ENCODE measurements at places on chromosomes 5 and 9.

DNA sequence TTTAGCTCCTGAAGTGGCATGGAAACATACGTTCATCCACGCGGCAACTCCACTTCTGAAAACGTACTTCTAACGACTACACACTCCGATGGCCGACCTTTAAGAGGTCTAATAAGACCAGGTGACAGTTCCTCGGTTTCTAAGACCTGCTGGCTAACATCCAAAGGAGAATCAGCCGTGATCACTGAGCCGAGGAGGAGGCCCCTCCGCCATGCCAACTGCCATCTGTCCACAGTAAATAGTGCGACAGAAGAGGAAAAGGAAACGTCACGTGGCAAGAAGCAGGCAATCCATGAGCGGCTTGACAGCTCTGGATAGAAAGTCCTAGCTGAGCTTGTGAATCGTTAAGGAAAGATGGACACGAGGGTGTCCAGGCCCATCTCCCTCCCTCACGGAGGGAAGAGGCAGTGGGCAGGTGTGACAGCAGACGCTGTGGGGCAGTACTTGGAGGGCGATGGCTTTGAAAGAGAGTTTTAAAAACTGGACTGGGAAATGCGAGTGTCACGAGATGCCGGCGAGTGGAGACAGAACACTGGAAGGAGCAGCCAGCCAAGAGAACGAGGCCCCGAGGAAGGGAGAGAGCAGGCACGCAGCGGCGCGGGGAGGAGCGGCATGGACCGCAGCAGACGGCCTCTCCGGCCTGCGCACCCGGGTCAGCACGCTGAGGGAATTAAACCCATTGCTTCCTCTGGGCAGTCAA lies 66.7 kb upstream of the TBC1D9B start:
- DNase-seq = no peak

DNA sequence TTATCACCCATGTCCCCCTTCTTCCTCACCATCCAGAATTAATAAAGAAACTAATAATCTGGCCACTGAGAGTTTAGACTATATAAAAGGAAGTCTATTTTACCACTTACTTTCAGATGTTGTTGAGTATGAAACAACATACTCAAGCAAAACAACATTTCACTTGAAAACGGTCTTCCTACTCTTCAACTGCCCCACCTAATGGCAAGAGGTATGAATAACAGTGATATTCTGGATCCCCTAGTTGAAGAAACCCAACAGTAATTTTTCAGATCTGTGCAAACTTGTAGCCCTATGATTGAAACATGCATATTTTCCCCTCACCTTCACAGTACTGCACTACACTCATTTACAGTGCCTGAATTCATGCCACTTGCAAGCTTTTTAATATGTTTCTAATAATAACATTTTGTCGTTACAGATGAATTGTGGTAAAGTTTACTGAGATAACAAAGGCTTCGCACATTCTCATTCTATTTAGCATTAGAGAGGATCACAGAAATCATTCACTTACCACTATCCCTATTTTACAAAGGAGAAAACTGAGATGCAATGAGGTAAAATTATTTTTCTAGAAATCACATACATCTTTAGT lies 267.9 kb upstream of the PDE4D start:
- DNase-seq = no peak

DNA sequence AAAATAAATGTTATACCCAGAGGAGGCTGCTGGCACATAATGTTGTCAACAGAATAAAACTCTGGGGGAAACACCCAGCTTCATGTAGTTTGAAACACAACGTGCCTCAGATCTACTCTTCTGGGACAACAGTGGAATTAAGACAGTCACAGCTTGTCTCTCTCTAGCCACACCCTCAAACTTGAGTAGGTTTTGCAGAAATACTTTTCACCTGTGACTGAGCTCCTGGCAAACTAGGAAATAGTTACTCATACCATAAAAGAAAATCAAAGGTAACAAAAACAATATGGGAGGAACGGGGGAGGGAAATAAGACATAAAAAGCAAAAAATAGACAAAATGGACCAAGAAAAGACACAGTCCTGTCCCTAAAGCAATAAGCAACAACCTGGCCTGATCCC lies 14.4 kb downstream of the ELAVL2 start:
- no peak for DNase-seq

GRCh38 chr9:21016701-21017491 lies 14.5 kb downstream of the HACD4 start:
- DNase-seq = no peak

GRCh38 chr5:151656311-151656710 lies 30.4 kb downstream of the SPARC start:
- no peak for DNase-seq

- DNase-seq = no peak
These were observed 13.3 kb upstream of the SLC31A2 start for GRCh38 chr9:113137196-113138168.

GRCh38 chr5:84249918-84250630 lies 134.6 kb downstream of the EDIL3 start:
- no peak for DNase-seq
